ENCODE measurements at places on chromosomes 11 and 22.

DNA sequence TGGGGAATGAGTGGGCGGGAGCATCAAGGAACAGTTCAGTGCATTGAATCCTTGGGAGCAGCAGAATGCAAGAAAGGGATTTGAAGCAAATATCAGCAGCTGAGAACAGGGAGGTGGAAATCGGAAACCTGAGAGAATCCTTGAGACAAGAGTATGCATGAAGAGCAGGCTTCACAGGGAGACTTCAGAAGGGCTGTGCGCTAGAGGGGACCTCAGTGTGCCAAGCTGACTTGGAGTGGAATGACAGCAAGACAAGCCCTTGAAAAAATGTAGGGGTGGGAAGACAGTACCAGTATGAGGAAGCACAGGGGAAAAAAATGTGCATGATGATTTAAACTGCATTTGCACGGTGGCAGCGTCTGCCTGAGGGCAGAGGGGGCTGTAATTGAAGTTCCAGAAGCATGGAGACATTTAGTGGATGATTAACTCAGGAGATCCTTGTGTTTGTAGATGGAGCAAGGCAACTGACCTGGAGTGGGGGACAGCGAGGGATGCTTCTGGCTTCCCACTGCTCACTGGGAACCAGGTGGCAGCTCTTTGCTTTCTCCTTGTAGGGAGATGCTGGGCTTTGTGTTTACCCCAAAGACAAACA, 204.9 kb upstream of the PLET1 start:
- DNase-seq: no peak

- DNase-seq: no peak
These were observed 5.8 kb upstream of the NECTIN1 start for GRCh38 chr11:119734788-119735187.

GRCh38 chr22:50061824-50062355, 3.8 kb upstream of the TTLL8 start:
- no peak for DNase-seq

- no peak for DNase-seq
These were observed 43.9 kb downstream of the SGSM3 start for GRCh38 chr22:40414311-40414710.

GRCh38 chr11:10917802-10918201, 59.9 kb upstream of the ZBED5 start:
- no peak for DNase-seq

DNA sequence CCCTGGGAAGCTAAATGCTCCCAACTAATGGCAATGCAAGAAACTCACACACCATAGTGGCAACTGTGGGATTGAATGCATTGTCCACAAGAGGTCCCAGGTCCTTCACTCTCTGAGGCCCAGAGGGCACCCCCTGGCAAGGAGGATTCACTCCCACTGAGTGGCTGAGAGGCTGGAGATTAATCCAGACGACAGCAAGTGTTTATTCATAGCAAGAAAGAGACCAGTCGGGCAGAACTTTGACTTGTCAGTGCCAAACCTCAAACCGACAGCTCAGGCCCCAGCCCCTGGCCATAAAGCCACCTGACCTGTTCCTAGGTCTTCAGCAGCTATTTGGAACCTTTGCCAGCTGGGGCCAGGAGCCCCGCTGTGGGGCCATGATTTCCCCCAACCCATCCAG, 54.5 kb upstream of the MPEG1 start:
- no peak for DNase-seq

DNA sequence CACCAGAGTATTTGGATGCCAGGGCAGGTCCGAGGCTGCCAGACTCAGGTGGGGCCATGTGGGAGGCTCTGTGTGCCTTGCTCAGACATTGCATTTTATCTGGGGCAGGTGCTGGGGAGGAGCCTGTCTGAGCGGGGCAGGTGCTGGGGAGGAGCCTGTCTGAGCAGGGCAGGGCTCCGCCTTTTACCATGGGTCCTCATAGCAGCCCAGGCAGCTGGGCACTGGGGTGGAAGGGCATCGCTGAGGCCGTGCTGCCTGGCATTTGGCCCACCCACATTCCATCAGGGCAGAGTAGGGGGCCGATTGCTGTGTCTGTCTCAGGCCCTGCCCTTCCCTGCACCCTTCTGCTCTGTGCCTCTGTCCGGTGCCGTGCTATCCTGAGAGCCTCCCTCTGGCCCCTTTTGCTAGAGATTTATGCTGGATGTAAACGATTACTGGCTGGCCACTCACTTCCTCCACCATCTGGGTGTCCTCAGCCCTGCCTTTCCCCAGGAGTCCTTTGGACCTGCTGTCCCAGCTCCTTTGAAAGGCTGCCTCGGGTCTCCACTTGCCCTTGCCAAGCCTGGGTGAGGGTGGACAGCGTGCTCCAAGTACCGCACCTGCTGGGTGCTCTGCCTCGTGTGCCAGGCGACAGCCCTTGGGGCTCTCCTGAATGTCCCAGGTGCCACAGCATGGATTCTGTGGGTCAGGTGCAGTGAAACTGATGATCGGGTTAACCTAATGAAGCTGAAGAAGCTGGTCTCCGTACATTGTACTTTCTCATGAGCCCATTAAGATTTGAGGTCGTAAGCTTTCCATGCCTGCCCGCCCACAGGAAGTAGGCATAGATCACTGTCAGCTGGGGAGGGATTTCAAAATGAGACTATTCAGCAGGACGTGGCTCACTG, 281.6 kb downstream of the TBC1D22A start:
- DNase-seq: no peak

GRCh38 chr11:77519847-77520246, 46.0 kb upstream of the PAK1 start:
- no peak for DNase-seq

- peak; percentile 72 for DNase-seq
These were observed 3.2 kb downstream of the ARVCF start for GRCh38 chr22:20013382-20013871.

DNA sequence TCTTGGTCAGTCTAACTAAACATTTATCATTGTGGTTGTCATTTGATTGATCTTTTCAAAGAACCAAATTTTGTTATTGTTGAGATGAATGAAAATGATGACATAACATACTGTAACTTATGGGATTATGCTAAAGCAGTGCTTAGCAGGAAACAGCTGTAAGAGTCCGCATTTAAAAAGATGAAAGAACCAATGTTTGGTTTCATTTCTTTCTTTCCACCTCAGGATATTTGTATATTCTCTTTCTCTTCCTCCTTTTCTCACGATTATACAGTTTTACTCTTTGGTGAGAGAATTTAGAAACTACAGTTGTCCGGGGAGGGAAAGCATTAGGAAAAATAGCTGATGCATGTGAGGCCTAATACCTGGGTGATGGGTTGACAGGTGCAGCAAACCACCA, 23.1 kb downstream of the PIH1D2 start:
- DNase-seq: peak; percentile 28

- no peak for DNase-seq
These were observed 60.2 kb downstream of the EHF start for GRCh38 chr11:34680918-34681586.

GRCh38 chr11:66327171-66328030, 8.8 kb downstream of the RIN1 start:
- no peak for DNase-seq

GRCh38 chr11:404551-405264, 10.1 kb downstream of the SIGIRR start:
- no peak for DNase-seq

- no peak for DNase-seq
These were observed 61.2 kb downstream of the CLPB start for GRCh38 chr11:72373163-72373562.

DNA sequence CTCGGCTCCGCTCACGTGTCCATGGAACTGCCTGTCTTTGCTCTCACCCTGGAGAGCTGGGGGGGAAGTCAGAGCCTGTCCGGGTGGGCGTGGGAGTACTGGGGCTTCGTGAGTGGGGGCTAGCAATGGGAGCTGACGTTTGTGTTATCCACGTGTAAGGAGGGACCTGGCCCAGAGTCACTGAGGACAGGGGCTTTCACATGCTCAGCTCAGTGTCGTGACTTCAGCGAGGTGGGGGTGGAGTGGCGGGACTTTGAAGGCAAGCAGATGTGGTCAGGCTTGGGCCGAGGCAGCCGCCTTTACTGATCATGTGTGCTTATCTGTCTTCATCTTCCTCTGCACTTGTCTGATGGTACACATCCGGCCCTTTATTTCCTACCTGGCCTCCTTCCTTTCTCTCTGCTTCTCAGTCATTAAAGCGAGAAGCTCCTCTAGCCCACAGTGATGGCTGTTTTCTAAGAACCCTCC, 113.1 kb upstream of the NNMT start:
- DNase-seq: no peak

DNA sequence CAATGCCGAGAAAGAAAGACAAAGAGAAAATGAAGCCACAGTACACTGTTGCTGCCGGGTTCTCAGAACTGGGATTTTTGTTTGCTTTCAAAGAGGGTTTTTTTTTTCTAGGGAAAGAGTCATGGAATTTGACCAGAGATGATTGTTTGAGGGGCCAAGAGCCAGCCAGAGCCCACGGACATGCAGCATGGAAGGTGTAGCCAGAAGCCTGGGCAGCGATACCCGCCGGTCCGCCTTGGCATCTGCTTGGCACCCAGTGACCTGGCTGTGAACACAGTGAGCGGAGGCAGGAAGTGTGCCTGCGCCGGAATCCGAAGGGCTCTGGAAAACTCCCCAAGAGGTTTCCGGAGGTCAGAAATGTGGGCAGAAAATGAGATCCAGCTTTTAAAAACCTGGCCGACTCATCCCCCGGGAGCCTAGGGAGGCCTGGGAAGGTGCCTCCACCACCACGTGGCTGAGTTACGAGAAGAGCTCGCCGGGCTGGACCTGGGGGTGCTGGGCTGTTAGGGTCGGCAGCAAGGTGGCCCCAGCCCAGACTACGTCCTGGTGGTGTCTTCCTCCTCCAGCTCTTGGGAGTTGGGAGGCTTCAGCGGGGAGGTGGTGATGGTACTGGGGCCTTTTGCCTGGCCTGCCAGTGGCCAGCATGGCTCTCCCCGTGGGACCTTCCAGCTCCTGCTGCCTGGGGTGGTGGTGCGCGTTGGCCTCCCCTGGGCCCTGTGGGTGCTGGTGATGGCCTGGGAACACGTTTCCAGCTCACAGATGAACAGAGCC, 61.6 kb upstream of the PPARA start:
- DNase-seq: no peak

DNA sequence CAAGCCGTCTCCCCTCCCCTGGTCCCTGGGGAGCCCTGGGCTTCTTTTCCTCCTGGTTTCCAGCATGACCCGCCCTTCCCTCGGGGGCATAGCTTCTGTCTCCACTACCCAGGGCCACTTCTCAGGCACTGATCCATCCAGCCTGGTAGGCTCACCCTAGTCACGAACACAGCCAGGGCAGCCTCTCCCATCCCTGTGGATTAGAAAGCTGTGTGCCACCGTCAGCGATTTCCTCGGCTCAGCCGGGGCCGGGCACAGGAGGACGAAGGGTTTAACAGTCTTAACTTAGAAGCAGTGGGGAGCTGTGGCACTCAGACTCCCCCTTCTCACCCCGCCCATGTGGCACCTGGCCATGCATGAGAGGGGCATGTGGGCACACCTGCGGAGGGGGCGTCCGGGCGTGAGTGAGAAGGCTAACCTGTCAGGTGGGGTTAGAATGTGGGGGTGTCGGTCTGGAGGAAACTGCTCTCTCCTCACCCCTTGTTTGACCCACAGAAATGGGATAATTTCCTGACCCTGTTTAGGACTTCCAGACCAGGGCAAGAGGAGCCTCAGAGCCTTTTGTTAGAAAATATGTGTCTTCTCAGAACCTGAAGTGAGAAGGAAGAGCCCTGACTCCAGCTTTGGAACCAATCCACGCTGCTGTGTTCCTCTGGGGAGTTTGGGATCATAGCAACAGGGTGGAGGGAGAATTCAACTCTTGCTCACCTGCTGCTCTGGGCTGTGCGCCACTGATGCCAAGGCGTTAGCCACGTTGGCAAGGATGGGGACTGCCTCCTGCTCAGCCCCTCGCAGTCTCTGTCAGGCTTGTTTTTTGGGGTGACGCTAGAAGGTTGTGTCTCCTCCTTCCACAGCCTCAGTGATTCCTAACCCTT, 14.6 kb downstream of the GLB1L2 start:
- DNase-seq: no peak

- DNase-seq: peak; percentile 62
These were observed 11.1 kb downstream of the PPP6R3 start for GRCh38 chr11:68471360-68472340.

DNA sequence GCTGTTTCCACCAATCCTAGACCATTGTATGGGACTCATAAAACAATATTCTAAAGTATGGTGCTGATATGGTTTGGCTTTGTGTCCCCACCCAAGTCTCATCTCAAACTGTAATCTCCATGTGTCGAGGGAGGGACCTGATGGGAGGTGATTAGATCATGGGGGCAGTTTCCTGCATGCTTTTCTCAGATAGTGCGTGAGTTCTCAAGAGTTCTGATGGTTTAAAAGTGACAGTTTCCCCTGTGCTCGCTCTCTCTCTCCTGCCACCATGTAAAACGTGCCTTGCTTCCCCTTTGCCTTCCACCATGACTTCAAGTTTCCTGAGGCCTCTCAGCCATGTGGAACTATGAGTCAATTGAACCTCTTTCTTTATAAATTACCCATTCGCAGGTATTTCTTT, 29.2 kb upstream of the FEZ1 start:
- DNase-seq: no peak

Measured in GM20000 (cell line).